ENCODE measurements at places on chromosomes 2 and 18.

DNA sequence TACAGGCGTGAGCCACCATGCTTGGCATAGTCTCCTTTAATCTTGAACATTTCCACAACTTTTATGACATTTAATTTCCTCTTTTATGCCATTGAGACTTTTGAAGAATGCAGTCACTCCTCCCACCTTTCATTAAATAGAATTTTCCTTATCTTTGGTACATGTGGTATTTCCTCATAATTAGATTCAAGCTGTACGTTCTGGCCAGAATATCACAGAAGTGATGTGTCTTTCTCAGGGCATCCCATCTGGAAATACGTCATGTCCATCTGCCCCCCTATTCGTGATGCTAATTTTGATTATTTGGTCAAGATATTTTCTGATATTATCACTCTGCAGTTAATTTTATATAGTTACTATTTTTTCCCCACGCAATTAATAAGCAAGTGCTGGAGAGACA, 16.9 kb downstream of the CASP10 start:
- DNase-seq: no peak

DNA sequence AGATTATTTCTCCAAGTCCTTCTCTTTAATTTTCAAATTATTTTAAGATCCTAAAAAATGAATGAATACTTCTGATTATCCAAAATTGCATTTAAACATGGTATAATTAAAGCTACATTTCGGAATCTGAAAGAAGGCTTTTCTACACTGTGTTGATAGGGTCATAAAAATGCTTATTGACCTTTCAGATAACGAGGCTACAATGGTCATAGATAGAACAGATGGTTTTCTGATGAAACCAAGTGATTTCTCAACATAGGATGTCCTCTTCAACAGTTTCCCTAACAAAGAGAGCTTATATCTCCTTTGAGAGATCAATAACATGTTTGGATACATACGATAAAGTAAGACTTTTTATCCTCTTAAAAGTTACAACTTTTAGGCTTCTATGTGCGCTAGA, 201.1 kb downstream of the PTH2R start:
- DNase-seq: no peak

GRCh38 chr18:78965917-78966792, 13.5 kb upstream of the SALL3 start:
- DNase-seq: no peak

GRCh38 chr2:101311696-101312017, 3.2 kb upstream of the RNF149 start:
- DNase-seq: no peak

GRCh38 chr2:134232868-134233727, 20.8 kb upstream of the MGAT5 start:
- no peak for DNase-seq

DNA sequence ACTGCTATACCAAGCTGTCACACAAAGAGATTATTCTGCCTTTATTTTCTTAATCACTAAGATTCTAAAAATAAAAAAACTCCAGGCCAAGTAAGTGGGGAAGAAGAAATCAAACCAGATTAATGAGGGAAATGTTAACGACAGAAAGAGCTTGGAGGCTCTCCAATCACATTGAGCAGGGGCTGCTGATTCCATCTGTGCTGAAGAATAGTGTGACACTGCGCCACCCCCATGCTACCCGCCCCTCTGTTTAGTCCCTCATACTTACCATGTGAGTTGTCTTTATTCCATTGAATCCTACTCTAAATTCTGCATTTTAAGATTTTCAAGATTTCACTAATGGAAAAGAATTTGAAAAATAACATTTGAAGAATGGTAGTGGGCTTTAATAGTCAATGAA, 998.0 kb upstream of the CDH2 start:
- DNase-seq: no peak

DNA sequence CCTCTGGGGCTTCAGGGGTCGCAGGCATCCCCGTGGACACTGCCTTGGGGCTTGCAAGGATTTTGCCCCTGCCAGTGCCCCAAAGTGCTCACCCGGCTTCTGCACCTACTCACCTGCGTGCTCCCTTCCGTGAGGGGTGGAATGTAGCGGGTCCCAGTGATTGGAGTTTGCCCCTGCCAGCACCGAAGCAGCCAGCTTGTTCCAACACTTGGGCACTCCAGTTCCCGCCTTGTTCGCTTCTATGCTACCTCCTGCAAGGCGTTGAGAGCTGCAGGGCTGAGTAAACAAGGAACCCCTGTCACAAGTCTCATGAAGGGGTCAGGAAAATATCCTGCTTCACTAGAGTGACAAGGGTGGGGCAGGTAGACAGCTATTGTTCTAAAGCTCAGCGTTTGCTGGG, 631.5 kb downstream of the EPHA4 start:
- DNase-seq: no peak

- DNase-seq: no peak
Observed at GRCh38 chr2:9234680-9235146, 28.1 kb downstream of the ASAP2 start.

DNA sequence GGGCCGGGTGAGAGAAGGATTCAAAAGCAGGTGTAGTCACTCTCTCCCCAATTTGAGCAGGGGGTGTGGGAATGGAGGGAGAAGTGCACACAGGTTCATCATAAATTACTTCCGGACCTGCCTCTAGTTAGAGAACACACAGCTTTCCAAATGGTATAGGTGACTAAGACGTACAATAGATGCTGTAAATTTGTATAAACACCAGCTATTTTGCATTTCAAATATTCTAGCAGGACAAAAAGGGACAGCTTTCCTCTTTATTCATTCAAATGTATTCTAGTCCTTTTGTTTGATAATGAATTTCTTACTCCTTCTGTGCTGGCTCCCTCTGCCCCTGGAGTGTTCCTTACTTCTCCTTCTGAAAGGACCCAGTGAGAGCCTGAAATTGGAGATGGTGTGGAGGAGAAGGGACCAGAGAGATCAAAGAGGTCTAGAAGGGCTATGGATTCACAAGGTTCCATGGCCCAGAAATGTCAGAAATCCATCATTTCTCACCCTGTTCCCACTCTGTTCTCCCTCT, 53.2 kb upstream of the SH3BP4 start:
- no peak for DNase-seq

DNA sequence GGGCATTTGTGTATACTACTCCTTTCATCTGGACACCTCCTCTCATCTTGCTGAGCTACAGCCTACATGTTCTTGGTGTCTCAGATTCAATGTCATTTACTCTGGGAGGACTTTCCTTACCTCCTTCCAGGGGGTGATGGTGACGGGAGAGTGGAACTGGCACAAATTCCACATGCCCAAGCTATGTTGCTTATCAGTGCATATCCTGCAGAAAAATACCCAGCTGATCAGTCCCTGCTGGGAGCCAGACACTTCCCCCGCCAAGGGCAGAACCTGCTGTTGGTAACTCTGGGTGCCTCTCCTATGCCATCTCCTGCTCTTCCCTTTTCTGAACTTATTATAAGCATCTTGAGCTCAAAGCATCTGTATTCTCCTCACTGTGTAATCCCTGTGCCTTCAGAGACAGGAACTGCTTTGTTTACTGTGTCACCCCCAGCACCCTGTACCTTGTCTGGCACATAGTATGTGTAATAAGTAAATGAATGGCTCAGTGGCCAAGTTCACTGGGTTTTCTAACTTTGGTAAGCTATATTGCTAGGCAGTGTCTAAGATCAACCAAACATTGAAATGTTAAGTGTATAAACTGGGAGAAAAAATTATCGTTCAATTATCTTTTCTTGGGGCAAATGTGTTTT, 87.7 kb upstream of the LPIN2 start:
- DNase-seq: no peak

DNA sequence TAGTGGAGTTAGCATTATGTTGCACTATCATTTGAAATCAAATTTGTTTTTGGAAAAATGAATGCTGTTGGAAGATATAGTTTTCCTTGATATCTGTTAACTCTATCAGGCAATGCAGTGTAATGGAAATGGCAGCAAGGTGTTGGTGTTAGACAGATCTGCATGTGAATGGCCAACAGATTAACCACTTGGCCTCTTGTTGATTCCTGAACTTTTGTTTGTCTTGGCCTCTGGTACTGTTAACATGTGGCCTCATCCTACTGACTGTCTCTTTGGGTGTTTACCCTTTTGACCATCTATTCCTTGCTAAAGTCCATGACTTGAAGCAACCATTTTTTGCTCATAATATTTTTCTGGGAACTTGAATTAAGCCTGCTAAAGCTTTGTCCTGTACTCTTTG, 110.2 kb upstream of the CDH2 start:
- no peak for DNase-seq

DNA sequence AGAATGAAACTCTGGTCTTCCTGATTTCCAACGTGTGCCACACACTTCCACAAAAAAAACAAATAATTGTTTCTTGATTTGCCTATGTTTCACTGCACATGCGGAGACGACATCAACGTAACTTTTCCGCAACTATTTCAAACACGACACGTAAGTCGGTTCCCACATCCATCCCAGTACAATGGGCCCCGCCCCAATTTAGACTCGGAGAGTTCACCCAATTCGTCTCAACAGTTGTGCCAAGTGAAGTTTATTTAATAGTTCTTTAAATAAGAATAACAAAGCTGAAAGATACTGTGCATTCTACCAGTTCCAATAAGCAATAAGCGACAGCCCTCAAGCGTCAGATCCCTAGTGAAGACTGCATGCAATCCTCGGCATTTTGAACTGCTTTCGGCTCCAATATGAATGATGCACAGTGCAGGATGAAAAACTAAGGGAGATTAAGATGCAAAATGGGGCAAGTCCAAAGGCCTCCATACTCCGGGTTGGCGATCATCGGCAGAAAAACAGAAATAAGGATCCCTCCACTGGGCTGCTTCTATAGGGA, 664 bp downstream of the CCT4 start:
- peak; percentile 19 for DNase-seq

DNA sequence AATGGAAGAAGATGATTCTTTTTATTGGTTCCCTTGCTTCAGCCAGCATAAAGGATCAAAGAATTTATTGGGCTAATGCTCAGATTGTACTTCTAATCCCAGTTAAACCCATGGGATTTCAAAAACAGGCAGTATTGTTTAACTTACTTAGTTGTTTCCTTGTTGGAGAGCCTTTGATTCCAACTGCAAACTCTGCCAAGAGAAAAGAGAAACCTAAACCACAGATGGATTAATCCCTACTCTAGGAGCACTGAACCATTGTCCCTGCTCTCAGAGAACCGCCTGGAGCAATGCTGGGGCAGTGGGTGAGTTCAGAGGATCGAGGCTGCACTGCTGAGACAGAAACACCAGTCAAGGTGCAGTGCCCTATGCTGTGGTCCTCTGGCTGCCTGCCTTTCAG, 44.9 kb upstream of the SIGLEC15 start:
- DNase-seq: no peak

DNA sequence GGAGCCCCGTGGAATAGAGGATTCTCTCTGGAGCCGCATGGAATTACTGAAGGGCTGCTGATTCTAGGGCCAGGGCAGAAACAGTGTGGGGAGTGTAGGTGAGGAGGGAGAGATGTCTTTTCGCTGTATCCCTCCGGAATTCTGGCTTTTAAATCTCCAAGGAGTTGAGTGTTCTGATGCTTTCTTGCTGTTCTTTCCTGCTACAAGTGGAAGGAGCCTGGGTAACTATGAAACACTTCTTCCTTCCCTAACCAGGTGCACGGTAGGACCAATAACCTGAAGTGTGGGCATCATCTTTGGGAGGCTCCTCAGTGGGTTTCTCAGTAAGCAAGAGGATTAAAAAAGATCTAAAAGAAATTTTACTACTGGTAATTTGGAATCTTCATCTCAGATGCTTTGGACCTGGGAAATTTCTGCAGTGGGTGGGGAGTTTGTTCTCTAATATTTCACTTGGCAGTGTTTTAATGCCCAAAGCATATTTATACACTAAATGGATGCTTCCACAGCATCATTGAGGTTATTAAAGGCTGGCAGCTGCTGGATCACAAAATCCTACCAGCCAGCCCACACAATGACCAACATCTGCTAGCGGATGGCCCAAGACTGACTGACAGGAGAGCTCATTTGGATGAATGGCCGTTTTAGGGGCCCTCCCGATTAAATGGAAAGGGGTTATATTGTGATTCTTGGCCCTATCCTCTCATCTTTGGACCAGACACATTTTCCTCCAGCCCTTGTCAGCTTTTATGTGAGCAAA, 2.1 kb downstream of the EML6 start:
- DNase-seq: no peak

GRCh38 chr18:35106013-35106844, 65.0 kb downstream of the MAPRE2 start:
- DNase-seq: no peak

- DNase-seq: no peak
Observed at GRCh38 chr2:201413143-201413542, 38.1 kb downstream of the TRAK2 start.

GRCh38 chr2:163715199-163715598, 20.6 kb downstream of the FIGN start:
- no peak for DNase-seq

GRCh38 chr18:60149316-60149715, 223.3 kb downstream of the MC4R start:
- DNase-seq: no peak

DNA sequence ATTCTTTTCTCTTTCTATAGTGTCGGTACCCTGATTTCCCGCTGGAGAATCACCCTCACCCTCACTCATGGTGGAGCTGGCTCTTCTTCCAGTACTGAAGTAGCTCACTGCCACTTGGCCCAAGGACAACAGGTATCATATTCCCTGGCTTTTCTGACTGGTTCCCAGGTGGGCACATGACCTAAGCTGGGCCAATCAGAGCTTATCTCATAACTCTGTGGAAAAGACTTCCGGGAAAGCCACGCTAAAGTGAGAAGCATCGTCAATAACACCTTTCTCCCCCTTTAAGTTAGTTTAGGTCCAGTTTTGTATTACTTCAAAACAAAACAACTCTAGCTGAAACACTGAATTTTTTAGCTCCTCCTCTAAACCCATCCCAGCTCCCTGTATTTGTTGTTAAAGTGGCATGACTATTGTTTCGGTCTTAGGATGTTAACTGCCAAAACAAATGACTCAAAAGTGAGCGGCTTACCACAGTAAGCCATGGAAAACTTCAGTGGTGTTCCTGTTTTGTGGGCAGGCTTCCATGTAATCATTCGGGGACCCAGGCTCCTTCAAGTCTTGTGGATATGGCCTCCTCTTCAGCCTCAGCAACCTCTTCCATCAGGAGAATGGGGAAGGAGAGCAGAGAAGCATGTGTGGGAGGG, 137.4 kb upstream of the DLX2 start:
- no peak for DNase-seq

GRCh38 chr2:2306878-2307277, 24.2 kb downstream of the MYT1L start:
- DNase-seq: no peak

DNA sequence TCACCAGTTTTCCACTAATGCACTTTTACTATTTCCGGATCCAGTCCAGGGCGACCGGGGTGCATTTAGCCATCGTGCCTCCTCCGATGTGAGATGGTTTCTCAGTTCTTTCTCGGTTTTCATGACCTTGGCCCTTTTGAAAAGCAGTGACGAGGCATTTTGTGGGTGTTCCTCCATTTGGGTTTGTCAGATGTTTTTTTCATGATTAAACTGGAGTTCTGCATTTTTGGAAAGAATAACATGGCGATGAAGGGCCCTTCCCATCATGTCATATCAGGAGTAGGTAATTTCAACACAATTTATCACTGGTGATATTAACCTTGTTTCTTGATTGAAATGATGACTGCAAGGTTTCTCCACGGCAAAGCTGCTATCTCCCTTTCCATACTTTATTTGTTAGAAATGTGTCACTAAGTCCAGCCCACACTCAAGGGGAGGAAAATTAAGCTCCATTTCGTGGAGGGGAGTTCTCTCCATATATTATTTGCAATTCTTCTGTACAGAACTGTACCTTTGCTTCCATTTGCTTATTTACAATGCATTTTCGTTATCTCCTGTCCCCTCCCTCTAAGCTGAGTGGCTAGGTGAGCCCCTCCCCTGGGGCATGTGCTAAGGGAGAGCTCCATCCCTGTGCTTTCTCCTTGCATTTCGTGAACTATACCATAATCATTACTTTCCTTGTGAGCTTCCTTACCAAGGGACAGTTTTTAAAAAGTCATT, 8.9 kb upstream of the KLF11 start:
- DNase-seq: no peak
